C1 segment of cervical spinal cord (tissue), 14 donors: ENCODE measurements at places on chromosomes 12 and 14.

DNA sequence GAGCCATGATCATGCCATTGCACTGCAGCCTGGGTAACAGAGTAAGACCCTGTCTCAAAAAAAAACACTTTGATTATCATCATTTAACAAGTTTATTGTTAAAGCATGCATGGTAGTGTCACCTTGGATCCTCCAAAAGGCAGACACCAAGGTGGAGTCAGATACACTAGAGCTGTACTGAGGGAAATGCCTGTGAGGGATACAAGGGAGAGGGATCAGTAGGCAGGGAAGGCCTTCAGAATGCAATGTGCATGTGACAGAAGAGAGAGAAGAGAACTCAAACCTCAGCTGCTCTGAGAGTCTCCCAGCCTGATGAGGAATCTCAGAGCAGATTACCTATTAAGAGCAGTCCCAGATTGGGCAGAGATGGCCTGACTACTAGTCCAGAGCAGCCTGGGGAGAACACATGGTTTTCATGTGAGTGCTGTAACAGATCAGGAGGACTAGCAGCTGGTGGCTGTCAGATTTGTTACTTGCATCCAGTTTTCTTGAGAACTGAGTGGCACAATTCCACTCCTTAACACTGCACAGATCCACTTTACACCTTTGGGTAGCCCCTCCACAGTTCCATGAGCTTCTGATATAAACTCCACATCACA is 38.0 kb upstream of the A2ML1 start:
- DNase-seq: no peak

- DNase-seq: no peak
Measured at GRCh38 chr14:55188686-55189295, 2.6 kb downstream of the DLGAP5 start.

- no peak for DNase-seq
Measured at GRCh38 chr14:60839657-60840056, 105.1 kb downstream of the MNAT1 start.

DNA sequence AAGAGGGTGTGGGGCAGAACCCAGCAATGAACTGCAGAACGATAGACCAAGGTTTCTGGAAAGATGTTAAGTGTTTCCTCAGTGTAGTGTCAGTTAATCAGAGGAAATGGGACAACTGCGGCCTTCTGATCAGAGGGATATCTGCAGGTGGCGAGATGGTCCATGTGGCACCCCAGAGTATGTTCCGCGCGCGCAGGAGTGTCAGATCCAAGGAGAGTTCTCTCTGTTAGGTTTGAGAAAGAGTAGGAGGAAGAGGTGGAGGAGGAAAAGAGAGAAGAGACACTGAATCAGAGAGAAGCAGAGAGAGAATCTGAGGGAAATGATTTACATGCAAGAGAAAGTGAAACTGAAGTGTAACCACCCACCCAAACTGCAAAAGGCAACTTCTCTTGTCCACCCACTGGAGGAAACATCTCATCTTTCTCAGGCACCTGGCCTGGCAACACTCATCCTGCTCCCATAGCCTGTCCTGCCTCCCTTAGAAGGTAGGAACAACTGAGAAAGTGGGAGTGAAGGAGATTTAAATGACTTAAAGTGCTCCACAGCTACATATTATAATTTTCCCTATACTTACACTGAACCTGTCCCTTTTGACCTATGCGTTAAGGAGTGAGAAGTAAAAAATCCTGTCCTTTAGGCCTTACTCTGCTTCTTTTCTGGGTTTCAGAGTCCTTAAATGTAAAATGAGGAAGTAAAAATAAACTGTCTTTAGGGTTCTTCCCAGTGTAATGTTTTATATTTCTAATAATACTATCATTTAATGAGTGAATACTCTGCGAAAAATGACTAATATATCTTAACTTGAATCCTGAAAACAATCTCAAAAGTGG is 6.8 kb upstream of the TESPA1 start:
- no peak for DNase-seq

- no peak for DNase-seq
Measured at GRCh38 chr14:77281852-77282410, 10.9 kb upstream of the NGB start.

DNA sequence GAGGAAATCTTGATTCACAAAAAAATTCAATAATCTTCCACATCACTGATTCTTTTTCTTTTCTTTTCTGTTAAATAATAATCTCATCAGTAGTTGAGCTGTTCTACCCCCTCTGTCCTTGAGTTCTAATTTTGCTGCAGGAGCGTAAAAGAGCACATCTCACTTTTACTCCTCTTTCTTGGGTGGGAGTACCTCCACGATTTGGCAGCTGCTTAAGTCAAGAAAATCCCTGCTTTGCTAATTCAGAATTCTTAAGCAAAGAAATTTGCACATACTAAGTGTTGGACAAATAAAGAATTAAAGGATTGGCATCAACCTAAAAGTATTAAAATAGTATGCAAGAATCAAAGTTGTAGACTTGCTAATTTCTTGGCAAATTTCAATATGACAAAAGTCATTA is 128.8 kb downstream of the PRKD1 start:
- DNase-seq: no peak

DNA sequence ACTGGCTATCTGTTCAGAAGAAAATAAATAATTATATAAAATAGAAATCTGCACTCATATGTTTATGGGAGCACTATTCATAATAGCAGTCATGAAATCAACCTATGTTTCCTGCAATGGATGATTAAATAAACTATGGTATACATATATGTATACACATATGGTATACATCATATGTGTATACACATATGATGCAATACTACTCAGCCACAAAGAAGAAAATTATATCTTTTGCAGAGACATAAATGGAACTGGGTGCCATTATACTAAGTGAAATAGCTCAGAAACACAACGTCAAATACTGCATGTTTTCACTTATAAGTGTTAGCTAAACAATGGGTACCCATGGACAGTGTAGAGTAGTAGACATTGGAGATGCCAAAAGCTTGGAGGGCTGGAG is 381.2 kb upstream of the LRFN5 start:
- DNase-seq: no peak

GRCh38 chr14:100557658-100558057 is 29.6 kb downstream of the BEGAIN start:
- DNase-seq: no peak

DNA sequence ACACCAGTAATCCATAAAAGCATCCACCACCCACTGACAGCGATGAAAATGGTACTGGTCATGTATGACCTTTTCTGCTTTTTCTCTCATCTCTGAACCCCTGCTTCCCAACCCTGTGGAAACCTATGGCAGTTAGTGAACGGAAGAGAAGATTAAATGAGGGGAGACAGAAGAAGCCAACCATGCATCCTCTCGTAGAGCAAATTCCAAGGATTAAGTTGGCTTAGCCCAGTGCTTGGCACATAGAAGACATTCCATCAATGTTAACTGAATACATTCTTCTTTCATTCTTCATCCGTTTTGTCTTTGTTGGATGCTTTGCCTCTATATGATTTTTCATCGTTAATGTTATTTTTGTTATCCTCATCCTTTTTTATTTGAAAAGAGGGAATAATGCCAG is 339.7 kb upstream of the FLRT2 start:
- no peak for DNase-seq

DNA sequence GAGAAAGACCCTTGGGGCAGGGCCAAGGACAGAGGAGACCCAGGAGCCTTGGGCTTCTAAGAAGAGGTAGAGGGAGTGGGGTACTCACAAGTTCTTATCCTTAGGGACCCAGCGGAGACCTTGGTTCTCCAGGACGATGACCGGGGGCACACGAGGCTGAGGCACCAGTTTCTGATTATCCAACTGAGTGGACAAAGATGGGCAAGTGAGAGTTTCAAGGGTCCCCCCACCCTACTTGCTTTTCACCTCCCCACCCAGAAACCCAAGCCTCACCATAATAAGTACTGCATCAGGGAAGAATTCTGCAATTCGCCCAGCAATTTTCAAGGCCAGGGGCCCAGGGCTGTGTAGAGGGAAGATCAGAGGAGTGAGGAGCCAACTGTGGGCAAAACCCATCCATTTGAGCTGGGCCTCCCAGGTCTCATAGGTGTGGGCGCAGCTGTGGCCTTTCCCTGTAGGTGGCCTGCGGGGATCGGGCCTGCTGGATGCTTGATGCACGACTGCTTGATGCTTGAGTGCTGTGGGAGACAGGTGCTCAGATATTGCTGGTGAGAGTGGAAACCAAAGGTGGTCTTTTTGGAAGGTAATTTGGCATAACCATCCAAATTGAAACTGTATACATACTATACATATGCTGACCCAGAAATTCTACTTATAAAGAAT is 2.0 kb downstream of the EMC9 start:
- DNase-seq: no peak

DNA sequence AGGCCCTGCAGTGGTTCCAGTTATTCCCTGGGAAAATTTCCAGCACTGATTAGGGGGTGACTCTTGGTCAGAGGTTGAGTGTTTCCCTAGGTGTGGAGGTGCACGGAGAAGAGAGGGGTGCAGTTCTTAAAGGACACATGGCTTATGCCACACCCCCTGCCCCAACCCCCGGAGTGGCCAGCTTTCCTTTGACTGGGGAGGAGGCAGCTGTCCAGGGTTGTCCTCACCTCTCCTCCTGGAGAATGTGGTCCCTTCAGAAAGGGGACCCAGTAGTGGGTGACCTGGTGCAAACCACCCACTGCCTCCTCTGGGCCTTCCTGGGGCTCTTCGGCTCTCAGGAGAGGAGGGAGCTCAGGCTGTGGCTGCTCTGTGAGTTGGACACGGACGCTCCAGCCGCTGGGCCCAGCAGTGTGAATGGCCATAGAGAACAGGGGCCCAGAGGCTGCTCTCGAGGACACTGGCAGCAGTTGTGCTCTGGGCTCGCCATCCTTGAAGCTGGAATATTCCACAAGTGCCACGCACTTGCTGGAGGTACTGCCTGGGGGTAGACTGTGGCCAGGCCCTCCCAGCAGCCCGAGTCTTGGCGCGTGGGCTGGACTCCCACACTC is 13.6 kb downstream of the PACS2 start:
- DNase-seq: no peak

- no peak for DNase-seq
Measured at GRCh38 chr12:131642771-131643170, 68.1 kb upstream of the SFSWAP start.

DNA sequence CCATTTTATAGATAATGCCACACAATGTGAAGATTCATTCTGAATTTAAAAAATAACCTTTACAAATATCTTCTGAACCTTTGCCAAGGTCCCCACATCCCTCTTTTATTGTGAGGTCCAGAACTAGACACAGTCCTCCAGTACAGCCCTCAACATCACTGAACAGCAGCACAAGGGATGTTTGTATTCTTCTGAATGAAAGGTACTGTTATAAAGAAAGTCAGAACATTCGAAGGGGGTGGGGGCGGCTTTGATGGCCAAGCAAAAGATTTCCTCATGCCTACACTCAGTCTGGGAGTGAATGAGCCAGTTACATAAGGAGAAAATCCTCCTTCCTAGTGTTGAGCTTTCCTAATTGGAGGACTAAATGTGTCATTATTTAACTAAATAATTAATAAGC is 77.3 kb downstream of the PPM1A start:
- no peak for DNase-seq

- DNase-seq: no peak
Measured at GRCh38 chr12:66087365-66087943, 43.1 kb downstream of the LLPH start.

GRCh38 chr12:65269603-65270002 is 8.9 kb upstream of the MSRB3 start:
- DNase-seq: no peak

DNA sequence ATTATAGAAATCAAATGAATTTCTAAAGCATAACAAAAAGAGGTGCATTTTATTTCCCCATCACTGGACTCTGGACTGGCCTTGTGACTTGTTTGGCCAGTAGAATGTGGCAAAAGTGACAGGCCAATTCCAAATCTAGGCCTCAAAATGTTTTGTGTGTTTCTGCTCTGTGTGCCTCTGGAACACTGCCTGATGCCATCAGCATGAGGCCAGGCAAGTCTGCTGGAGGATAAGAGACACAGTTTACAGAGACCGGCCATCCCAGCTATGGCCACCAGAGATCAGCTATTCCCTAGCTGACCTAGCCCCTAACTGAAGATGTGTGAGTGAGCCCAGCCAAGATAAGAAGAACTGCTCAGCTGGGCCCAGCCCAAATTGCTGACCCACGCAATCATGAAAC is 32.9 kb downstream of the ASCL1 start:
- DNase-seq: no peak

- no peak for DNase-seq
Measured at GRCh38 chr12:122350141-122350848, 72.2 kb downstream of the CLIP1 start.

- DNase-seq: no peak
Measured at GRCh38 chr12:6333566-6333965, 8.3 kb downstream of the TNFRSF1A start.

GRCh38 chr12:27504507-27504906 is 19.5 kb upstream of the PPFIBP1 start:
- DNase-seq: no peak

DNA sequence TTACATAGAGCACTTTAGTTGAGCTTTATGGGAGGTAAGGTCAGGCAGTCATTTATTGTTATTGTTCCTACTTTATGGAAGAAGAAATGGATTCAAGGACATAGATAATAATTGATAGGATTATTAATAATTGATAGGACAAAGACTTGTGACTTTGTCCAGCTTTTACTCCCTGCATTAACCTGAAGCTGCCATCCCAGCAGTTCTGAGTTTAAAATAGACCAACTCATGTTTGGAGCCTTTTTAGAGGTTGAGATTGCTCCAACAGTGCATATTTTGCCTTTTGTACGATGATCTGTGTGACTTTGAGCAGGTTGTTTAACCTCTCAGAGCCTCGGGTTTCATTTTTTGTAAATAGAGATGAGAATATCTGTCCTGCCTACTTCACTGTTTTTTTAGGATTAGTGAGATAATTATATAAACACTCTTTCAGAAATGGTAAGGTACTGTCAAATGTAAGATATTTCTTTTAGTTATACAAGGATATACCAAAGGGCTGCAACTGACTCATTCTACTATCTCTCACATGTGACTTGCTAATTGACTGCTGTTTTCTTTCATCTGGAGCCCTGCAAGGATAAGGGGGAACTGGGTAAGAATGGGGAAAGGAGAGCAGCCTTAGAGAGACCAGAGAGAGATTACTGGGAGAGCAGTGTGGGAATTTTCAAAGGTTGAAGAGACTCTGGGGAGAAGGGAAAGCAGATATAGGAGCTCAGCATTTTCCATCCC is 15.3 kb downstream of the WDR20 start:
- DNase-seq: no peak

GRCh38 chr12:49813131-49813530 is 15.1 kb downstream of the NCKAP5L start:
- DNase-seq: no peak

GRCh38 chr12:62210422-62210821 is 49.8 kb upstream of the USP15 start:
- no peak for DNase-seq

DNA sequence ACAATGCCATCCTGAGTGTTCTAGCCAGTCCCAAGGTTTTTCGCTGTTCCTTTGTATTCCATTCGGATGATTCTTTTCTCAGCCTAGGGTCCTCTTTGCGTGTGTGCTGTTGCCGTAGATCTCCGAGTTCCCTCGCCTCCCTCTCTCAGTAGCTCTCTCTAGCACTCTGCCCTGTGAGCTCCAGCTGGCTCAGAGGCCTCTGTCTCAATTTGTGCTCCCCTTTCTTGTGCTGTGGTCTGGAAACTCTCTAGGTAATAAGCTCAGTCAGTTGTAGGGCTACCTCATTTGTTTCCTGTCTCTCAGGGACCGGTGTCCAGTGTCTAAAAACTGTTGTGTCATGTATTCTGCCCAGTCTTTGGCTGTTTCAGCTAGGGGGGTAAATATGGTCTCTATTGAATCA is 179.3 kb downstream of the PCNX1 start:
- DNase-seq: no peak

- no peak for DNase-seq
Measured at GRCh38 chr12:69570545-69571399, 14.5 kb upstream of the CCT2 start.
